ENCODE measurements at places on chromosomes 6 and 20.

GRCh38 chr20:31908016-31908415, 37.6 kb downstream of the TTLL9 start:
- no peak for DNase-seq

DNA sequence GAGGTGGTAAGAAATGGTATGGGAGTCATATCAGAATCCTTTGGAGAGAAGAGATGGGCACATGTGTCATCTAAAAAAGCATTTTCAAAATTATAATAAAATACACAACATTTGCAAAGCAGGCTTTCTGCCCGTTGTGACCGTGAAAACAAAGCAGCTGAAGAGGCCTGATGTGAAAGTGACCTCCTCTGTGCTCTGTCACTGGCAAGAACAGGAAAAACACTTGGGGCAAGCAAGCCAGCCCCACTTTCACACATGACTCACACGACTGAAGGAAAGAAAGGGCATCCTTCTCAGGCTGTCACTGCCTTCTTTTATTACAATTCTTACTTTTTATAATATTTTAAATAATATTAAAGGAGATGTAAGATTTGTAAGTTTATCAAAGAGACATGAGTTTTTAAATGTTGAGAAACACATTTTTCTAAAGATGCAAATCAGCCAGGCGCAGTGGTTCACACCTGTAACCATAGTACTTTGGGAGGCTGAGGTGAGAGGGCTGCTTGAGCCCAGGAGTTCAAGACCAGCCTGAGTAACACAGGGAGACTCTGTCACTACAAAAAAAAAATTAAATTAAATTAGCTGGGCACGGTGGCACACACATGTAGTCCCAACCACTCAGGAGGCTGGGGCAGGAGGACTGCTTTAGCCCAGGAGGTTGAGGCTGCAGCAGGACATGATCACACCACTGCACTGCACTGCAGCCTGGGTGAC, 143.7 kb downstream of the BTBD9 start:
- DNase-seq, result no peak

- DNase-seq, result no peak
Observed at GRCh38 chr6:105705608-105706007, 302.7 kb upstream of the PREP start.

- no peak for DNase-seq
Observed at GRCh38 chr6:138287144-138287955, 69.1 kb upstream of the PBOV1 start.

DNA sequence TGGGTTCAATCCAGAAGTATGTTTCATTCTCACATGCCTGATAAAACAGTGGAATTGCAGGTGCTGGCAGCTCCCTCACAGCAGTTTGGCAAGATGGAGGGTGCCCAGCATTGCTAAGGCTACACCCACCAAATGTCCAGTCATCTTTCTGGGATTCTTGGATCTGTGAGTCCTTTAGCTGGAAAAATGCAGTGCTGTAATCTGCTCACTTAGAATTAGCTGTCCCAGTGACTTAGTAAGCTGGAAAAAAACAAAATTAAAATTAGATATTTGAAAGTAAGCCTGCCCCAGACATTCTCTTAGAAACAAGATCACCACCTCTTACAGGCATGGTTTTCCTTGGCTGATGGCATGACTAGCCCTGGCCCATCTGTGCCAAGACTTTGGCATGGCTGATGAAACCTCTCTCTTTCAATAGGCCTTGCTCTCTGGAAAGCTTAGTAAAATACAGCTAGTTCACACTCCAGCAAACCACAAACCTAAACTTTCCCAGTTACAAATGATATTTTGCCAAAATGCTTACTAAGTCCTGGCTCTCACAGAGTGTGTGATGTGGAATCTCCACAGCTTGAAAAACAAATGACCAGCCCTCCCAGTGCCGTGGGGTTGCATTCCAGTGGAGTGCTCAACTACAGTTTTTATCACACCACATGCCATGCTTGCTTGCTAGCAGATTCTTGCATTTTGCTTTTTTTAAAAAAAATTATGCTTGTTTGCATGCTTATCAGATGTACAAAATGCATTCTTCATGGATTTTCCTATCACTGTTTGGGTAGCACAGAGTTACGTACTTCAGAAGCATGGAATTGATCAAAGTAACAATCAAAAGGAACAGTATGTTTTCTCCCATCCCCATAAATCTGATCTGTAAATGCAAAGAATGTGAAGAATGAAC, 261.5 kb downstream of the EYA4 start:
- peak; percentile 81 for DNase-seq

GRCh38 chr6:79544939-79545450, 7.8 kb upstream of the LCA5 start:
- DNase-seq, result peak; percentile 94

GRCh38 chr6:37222992-37223391, 34.6 kb upstream of the TBC1D22B start:
- no peak for DNase-seq

DNA sequence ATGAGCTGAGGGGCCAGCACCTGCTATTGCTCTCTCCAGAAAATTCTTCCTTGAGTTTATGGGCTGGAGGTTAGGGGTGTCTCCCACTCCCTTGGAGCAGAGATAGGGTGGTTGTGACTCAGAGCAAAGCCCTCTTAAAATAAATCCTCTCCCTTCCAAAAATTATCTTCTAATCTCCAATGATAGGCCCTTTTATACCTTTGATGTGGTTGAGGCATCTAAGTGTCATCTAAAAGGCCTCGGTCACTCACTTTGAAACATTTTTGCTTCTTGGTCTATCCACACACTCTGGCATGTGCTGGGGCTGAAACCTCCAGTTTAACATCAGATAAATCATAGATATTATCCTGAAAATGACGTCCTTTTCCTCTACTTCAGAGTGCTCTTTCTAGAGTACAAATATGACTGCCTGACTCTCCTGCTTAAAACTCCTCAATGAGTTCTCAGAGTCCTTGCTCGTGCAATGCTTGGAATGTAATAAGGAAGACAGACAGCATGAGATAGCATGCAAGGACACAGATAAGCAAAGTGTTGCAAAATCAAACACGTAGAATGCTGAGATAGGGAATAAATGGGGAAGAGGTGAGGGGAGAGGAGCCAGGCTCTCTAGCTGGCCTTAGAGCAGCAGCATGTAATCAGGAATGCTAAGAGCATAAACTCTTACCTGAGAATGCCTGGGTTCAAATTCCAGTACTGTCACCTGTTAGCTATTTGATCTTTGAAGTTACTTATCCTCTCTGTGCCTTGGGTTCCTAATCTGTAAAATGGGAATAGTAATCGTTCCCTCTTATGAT, 374.1 kb upstream of the CITED2 start:
- DNase-seq, result no peak

DNA sequence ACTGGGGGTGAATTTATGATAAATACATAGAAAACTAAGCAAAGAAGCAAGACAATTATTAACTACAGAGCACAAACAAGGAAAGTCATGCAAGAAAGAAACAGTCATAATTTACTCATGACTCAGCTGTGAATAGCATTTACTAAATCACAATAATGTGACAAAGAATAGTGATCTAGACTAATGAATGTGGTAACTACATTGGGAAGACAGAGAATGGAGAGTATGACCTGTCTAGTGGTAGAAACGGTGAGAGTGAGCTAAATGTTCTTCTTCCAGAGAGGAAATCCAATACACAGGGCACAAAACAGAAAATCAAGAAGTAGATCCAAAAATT, 153.5 kb upstream of the DST start:
- DNase-seq, result no peak

DNA sequence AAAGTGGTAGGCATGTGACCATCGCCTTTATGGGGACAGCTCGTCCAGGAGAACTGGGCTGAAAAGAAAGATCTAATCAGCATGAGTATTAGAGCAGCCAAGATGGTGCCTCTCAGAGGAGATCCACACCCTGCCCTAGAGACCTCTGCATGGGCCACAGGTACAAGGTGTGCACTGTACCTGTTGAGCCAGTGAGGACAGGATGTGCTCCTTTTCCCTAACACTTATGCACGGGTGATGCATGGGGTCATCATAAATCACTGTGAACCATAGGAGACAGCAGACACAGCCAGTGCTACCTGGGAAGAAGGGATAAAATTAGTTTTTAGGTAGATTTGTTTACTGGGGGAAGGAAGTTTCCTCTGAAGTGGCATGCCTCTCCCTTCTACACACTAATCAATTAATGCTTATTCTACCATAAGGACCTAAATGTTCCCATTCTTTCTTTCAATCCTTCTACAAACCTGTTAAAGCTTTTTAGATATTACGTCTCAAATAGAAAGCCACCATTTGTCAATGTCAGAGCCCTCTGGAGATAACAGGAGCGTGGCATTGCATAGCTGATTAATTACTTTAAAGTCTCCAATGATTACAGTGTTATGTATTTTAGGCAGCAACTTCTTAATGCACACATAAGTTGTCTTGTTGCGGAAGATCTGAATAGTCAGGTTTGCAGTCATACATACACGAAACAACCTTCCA, 13.6 kb downstream of the SLC17A2 start:
- no peak for DNase-seq

- no peak for DNase-seq
Observed at GRCh38 chr6:157282284-157282683, 41.0 kb downstream of the TMEM242 start.

DNA sequence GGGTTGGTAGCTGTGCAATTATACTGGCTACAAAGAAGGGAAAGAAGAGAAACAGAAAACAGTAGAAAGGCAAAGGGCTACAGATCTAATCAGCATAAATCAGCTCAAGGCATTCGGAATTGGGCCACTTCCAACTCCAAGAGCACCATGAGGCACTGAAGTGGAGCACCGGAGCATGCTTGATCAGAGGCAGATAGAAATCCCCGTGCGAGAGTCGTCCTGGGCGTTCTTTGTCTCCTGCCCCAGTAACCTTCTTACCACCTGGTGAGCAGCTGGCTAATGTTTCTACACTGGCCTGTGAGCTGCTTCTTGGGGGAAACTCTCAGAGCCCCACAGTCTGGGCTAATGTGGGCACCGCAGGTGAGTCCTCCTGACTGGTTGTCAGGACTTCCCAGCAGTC, 16.7 kb downstream of the NEDD9 start:
- no peak for DNase-seq

- DNase-seq, result no peak
Observed at GRCh38 chr6:156691018-156691417, 86.2 kb upstream of the ARID1B start.

DNA sequence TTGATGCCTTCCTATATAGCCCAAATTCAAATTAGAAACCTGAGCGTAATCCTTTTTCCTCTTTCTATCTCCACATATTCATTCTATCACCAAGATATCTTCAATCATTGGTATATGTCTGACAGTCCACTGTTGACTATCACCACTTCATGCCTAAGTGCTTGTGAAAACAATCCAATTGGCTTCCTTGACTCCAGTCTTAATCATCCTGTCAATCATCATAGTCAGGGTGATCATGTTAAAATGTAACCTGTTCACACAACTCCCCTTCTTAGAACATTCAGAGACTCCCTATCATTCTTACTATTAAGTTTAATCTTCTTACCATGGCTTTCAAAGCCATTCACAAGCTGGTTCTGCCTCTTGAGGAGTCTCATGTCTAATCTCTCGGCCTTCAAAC, 616.7 kb downstream of the PHF3 start:
- no peak for DNase-seq

DNA sequence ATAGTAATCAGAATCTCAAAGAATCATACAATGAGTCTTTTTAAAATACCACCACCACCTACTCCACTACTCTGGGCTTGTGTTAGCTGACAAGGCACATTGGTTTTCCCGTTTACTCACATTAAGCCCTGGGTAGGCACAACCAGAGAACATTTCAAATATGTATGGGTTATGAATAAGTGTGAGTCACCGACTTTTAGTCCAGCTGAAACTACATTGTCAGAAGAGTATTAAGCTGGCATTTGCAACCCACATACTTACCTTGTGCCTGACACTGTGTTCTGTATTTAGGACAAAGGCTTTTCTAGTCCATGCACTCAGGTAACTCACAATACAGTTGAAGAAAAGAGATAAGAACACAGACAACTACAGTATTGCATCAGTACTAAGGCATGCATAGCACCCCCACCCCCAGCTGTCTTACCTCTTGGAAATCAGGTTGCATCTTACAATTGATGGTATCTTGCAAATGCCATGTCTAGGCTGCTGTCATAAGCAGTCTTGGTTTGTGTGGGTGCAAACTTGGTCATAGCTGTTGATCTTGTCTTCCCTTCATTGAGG, 40.3 kb upstream of the AHI1 start:
- no peak for DNase-seq

DNA sequence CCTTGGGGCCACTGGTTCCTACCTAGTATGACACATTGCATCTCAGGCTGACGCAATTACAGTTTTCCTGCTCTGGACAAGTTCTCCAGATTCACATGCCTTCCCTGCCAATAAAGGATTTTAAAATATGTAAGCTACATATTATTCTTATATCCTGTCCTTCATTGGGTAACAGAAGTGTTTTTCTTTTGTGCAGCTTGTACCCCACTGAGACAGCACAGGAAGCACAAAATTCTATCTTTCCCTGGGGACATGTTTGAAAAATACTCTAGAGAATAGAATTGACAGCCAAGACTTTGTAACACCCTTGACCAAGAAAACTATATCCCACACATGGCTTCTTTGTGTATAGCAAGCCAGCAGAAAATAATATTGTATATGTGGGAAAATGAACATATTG, 456.8 kb downstream of the MAFB start:
- no peak for DNase-seq

GRCh38 chr6:152233547-152234320, 403.4 kb downstream of the SYNE1 start:
- DNase-seq, result no peak

DNA sequence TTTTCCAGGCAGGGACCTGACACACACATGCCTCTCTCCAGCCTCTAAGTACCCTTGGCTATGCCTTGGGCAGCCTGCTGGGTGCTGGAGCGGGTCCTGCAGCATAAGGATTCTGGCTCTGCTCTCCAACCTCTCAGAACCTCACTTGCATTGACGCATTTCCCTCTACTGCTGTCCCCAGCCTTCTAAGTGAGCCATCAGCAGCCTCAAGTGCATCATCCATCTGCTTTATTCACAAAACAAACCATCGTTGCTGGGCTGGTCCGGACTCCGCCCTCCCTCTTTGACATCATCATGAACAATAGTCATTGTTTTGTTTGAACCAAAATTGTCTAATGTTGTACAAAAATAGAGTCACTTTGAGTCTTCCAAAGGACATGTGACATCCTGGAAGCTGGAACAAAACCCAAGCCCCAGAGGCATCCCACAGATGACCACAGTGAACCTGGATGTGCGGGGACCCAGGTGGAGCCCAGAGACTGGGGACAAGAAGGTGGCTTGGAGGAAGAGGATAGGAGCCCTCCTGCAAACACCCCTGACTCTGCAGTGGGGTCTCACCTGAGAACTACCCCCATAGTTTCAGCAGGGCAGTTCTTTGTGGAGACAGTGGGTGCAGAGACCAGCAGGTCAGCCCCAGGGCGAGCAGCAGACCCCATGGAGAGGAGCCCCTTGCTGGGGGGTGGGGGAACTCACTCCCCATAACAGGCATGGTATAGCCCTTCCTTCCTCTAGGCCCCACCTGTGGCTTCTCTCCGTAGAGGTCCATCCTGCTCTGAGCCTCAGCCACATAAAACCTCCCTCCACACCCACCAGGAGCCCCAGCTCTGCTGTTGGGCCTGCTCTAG, 230.1 kb downstream of the SYNDIG1 start:
- DNase-seq, result no peak

Measured in AG04450 (cell line).